ENCODE measurements at places on chromosomes 12 and 14.

DNA sequence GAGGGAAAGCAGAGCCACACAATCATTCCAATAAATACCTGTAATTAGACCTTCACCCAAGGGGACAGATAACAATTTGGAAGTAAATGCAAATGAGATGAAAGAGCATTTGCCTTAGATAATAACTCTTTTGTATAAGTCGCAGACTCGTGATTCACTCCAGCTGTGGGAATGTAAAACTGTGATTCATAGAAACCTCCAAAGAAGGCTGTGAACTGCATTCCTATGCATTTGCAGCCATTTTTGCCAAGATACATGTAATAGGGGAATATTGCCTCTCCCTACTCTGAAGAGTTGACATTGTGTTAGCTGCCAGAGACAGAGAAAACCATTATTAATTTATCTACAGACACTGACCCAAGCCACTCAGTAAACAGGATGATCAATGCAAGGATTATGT is 181.9 kb upstream of the ARHGAP5 start:
- no peak for DNase-seq

GRCh38 chr12:75909714-75910656 is 121.6 kb downstream of the PHLDA1 start:
- no peak for DNase-seq

DNA sequence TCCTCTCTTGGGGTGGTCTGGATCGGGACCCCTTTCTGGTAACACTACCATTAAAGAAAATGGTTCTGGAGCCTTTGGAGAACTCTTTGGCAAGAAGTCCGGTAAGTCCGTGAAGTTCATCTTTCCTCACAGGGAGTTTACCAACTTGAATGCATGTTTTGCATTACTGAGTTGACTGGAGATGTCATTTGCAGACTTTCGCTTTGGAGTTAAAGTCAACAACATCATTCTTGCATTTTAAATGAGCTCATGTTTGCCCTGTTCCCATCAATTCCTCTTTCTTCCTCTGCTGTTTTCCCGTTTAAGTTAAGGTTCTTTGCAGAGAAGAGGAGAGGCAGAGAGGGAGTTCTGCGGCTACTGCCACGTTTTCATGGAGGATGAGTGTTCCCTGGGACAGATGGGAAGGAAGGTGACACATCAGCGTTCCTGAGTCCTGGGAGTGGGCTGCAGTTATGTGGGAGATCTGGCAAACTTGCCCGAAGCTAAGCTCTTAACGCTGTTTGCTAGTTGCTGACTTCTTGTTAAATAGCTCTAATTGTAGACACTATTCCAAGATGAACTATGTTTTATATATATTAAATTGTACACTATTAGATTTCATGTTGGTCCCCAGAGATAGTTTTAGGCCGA is 18.8 kb upstream of the PRICKLE1 start:
- DNase-seq: no peak

DNA sequence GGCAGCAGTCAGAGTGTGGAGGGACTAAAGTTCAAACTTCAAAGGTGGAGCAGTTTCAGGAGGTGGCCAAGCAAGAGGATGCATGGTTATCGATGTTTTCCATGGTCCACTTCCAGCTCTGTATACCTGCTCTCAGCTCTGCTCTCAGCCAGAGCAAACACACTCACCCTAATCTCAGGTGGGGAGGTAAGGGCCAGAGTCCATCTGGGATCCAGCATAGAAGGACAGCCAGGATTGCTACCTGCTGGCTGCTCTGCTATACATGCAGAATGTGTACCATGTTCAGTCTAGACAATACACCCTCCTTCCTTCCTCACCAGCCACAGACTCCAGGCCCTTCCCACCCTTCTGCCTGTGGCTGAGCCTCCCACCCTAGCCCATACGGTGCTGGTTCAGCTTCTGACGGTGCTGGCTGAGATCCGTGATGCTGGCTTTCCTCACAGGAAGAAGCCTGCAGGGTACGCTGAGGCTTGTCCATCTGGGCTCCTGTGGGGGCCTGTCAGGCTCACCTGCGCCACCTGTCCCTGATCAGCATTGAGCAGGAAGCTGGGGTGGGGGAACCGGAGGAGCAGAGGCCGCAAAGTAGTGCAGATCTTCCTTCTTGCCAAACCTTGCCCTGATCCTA is 2.4 kb downstream of the CBLN3 start:
- no peak for DNase-seq

DNA sequence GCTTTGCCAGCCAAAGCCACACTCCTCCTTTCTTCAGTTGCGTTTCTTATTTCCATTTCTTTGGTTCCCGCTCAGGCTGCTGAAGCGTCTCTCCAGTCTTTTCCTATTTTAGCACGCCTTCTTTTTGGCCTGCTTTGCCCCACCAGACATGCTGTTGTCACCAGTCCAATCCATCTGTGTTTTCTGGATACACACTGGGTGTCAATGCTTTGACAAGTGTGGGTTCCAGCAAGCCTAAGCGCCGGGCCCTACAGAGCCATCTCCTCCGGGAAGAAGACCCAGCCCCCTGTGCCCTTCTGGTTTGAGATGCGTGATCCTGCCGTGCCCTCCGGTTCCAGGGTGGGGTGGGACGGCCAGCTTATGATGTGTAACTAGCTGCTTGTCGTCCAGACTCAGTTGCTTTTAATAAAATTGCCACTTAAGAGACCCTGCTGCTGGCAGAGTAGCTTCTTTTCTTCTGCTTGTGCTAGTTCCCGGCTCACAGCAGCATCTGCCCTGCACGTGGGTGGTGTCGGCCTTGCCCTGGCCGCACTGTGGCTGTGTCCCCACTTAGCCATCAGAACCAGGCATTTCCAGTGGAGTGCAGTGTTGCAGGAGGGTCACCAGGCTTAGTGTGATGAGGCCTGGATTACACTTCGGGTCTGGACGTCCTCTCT is 29.7 kb downstream of the EML1 start:
- no peak for DNase-seq

DNA sequence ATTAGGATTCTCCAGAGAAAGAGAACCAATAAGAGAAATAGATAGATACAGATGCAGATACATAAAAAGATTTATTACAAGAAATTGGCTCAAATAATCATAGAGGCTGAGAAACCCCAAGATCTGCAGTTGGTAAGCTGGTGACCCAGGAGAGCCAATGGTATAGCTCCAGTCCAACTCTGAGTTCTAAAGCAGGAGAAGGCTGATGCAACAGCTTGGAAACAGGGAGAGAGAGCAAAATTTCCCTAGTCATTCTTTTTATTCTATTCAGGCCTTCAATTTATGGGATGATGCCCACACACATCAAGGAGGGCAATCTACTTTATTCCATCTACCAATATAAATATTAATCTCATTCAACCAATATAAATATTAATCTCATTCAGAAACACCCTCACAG is 218.2 kb downstream of the PRKD1 start:
- no peak for DNase-seq

GRCh38 chr14:37202812-37203211 is 5.1 kb downstream of the MIPOL1 start:
- no peak for DNase-seq

DNA sequence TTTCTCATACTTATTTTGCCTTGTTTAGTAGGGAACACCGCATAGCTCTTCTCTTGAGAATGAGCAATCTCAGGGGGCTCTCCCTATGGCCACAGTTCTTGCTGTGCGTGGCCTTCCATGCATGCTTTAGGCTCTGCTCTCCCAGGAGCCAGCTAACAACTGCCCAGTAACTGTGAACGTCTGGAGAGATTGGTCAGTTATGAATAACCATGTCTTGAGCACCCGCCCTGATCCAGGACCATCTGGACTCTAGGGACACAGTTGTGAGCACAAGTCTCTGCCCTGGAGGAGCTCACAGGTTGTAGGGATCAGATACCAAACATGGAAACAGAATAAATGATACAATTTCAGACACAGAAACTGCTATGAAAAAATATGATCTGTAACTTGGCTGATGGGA is 12.1 kb downstream of the PSMC1 start:
- DNase-seq: no peak

DNA sequence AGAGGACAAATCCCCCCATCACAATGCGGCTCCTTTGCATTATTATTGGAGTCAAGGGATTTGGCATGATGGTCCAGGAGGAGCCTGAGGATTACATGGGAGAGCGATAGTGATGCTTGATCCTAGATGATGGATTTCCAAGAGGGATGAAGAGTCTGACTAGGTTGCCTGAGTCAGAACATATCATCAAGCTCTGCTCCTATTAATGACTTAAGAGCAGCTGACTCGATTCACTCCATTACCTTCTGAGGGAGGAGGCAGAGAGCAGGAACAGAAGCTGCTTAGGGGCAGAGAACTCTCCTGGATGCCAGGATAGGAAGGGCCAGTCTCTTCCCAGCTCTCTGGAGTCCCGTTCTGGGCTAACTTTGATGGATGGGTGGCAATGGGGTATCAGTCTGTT is 54.0 kb upstream of the CISTR start:
- no peak for DNase-seq

- no peak for DNase-seq
These were observed 228.2 kb upstream of the LRFN5 start for GRCh38 chr14:41378526-41378925.

DNA sequence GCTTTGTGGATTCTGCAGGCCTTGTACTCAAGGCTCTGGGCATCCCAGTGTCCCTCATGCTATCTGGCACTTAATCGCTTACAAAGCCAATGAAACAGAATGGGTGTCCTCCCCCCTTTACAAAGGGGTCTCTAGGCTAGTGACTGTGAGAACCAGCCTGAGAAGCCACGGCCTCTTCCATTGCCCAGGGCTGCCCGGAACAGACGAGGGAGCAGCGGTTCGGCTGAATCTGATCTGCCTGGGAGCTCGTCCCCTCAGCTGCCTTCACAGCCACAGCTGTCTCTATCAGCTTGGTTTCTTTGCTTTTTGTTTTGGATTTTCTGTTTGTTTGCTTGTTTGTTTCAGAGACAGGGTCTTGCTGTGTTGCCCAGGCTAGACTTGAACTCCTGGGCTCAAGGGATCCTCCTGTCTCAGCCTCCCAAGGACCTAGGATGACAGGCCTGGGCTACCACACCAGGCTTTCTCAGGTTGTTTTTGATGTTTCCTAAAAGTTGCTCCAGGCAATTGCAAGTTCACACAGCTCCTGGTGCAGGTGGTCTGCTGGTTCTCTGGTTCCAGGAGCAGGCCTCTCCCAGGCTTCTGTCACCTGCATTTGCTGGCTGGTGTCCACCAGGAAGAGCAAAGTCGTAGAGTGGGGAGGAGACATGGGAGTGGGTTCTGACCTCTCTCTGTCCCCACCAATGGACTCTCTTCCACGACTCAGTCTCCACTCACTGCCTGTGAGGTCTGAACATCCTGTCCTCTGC is 10.9 kb upstream of the RIN3 start:
- no peak for DNase-seq

Data from left renal cortex interstitium (tissue), 4 donors.